ENCODE measurements at places on chromosomes 3 and 15. TPM values are rescaled to one million over a fixed set of nuclear protein-coding genes. Genes with fewer than 3 reads are reported as not detected.

Gene ADAMTS17
- 2.7 TPM for total RNA-seq

Gene TOPBP1
- total RNA-seq, result 45.8 TPM

Gene POU1F1
- not detected for total RNA-seq

Gene CFAP20DC
- total RNA-seq, result 9.5 TPM

Gene ADGRG7
- total RNA-seq, result 0.63 TPM

Gene GOLGA8G
- total RNA-seq, result not detected

Gene MINAR1
- total RNA-seq, result 0.52 TPM

Gene LSAMP
- 6.7 TPM for total RNA-seq

Gene CHRFAM7A
- total RNA-seq, result 1.1 TPM

Gene LRRC31
- total RNA-seq, result not detected

Gene ISLR
- not detected for total RNA-seq

Gene SMAD6
- 150 TPM for total RNA-seq

Gene CDCP1
- total RNA-seq, result 13.5 TPM

Gene NRROS
- 3.2 TPM for total RNA-seq

Gene C3orf70
- 0.79 TPM for total RNA-seq

Gene KLHL40
- not detected for total RNA-seq

Gene SETD2
- total RNA-seq, result 61.5 TPM

Gene MASP1
- 0.09 TPM for total RNA-seq

Gene CD200
- 59.4 TPM for total RNA-seq

Gene SCN11A
- 0.63 TPM for total RNA-seq

Gene UCN2
- 0.33 TPM for total RNA-seq

Gene CCDC54
- not detected for total RNA-seq

Gene GASK1A
- total RNA-seq, result 4.3 TPM

Gene RAB6B
- 3.3 TPM for total RNA-seq

Gene SLC9C1
- 0.66 TPM for total RNA-seq

Gene NRG4
- 0.54 TPM for total RNA-seq

Gene IQCH
- total RNA-seq, result 6.2 TPM

Gene SNTN
- not detected for total RNA-seq

Gene CLRN1
- total RNA-seq, result not detected

Gene VIPR1
- total RNA-seq, result 11.8 TPM

Gene GOLGA8O
- not detected for total RNA-seq

Gene AADAC
- total RNA-seq, result not detected

Gene CYP1A1
- total RNA-seq, result not detected

Gene PYGO1
- 2.0 TPM for total RNA-seq

Gene DCLK3
- total RNA-seq, result 2.7 TPM

Gene ZNF620
- total RNA-seq, result 5.8 TPM

Gene DHFR2
- total RNA-seq, result 3.4 TPM

Gene RAD51
- 34.1 TPM for total RNA-seq

Gene NR2F2
- total RNA-seq, result 0.73 TPM

Gene UNC13C
- total RNA-seq, result 6.3 TPM

Gene IGSF11
- total RNA-seq, result 4.3 TPM

Gene GOLGA6L7
- total RNA-seq, result not detected

Gene UTS2B
- total RNA-seq, result 0.25 TPM

Gene CCDC39
- 0.32 TPM for total RNA-seq

Gene TEX55
- total RNA-seq, result not detected

Gene CPNE9
- total RNA-seq, result 0.15 TPM
